ENCODE measurements at places on chromosomes 3 and 15.

GRCh38 chr15:38002883-38003477, 68.5 kb downstream of the TMCO5A start:
- DNase-seq = no peak

- no peak for DNase-seq
Observed at GRCh38 chr15:64443747-64444621, 16.4 kb upstream of the ZNF609 start.

GRCh38 chr3:72818092-72818773, 30.0 kb downstream of the SHQ1 start:
- no peak for DNase-seq

DNA sequence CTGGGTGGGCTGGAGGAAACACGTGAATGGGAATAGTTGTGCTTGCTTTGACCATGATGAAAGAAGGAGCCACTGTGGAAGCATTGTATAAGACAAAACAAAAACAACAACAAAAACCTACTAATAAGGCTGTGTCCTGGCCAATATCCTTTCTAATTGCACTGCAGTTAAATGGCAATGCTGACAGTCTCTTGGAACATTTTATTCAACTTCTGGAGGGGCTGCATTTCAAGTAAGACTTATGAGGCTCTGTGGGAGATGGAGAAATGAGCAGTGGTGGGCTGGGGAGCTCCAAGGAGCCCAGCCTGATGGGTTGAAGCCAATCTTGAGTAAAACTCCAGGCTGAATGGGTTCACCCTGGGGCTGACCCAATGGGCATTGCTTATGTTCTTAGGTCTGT, 99.8 kb upstream of the ROPN1 start:
- no peak for DNase-seq

GRCh38 chr3:131957980-131958379, 76.8 kb downstream of the CPNE4 start:
- no peak for DNase-seq

- DNase-seq = no peak
Observed at GRCh38 chr3:34185301-34185700, 386.9 kb downstream of the PDCD6IP start.

DNA sequence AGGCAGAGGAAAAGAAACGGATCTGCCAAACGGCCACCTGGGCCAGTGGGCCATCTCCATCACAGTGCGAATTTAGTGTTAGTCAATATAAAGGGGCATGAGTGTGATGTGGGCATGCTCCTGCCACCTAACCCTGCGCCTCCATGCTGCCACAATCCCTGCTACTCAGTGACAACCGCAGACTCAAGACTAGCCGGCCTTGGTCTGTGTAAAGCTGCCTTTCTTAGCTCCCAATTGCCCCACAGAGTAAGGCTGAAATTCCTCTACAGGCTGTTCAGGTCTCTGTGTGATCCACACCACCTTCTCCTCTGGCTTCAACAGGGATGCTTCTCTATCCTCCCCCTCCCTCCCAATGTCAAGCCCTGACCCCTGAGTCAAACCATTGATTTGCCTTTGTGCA, 269.7 kb downstream of the XXYLT1 start:
- no peak for DNase-seq

DNA sequence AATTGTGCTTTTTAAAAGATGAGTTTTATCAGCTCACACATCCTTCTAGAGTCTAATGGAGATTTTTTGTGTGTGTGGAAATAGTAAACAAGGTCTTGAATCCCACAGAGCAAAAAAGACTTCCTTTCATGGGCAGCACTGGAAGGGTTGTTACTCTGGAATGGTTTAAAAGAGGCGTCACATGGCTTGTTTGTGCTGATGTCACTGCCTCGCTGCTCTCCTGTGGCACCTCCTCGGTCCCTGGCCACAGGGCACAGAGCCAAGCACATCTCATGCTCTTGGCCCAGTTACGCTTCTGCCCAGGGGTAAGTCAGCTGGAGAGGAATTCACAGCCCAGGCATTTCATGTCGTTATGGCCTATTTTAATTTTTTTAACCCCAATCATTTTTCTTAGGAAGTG, 53.2 kb downstream of the PGPEP1L start:
- no peak for DNase-seq

DNA sequence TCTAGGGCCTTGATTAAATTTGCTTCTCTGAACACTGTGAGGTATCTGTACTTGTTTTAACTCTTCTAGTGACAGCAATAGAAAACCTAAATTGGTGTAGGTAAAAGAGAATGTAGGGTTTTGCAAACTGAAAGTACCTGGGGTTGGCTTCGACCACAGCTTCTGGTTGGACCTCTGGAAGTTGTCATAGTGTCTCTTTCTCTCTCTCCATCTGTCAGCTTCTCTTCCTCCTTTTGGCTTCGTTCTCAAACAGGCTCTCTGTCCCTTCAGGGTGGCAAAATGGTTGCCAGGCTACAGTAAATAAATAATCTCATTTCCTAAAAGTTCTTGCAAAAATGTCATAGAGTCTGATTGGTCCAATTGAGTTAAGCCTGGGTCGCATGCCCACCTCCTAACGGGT, 149.3 kb upstream of the CTDSPL start:
- no peak for DNase-seq

All from NCI-H1436 treated with DMSO at 0.1 percent for 48 hours (cell line).